Common myeloid progenitor, CD34-positive (primary cell): ENCODE measurements at places on chromosomes 1 and 21.

DNA sequence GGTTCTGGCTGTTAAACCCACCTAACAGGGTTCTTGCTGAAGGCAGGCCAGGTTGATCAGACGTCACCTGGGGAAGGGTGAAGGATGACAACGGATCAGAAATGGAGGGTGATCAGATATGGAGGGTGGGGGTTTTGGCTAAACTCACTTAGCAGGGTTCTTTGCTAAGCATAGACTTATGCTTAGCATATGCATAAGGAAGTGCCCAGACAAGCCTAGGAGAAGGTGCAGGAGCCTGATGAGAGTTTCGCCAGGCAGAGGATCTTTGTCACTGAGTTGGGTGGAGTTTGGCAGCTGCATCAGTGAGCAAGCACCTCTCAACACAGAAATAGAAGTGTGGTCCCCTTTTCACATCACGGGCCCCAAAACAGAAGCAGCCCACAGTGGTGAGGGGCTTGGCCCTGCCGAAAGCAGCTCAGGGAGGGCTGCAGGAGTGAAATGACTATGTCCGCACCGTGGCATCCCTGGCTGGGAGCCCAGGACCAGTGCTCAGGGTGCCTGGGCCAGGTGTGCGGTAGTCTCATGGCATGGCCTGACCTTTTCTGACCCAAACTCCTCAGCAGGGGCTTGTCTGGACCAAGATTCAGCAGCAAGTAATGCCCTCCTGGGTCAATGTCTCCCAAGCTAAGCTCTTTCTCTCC is 101.6 kb downstream of the AJAP1 start:
- no peak for DNase-seq

DNA sequence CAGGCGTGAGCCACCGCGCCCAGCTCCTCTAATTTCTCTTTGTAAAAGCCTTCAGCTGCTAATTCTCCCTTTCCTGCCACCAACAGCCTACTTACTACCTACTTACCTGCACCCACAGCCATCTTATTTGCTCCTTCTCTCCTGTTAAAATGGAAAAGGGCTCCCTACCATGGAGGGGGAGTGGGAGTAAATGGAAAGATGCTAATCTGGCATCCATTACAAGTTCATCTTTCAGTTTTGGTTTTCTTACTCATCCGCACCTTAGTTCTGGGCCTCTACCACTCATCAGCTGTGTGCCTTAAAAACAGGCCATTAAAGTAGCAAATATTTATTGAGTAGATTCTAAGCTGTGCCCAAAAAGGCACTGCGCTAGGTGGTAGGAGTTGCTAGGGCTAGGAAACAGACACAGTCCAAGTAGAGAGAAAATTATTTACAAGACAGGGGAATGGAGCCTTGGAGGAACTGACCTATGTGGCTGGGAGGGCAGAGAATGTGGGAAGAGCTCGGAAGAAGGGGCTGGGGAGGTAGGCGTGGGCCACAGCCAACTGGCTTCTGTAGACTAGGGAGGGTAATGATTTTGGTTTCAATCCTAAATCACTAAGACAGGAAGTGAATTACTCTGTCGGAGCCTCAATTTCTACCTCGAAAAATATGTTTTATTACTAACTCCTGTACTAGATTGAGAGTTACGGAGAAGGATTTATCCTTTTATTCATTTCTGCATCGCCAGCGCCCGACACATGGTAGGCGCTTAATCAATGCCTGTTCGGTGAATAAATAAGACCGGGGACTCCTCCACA is 685 bp upstream of the DDI2 start:
- no peak for DNase-seq

DNA sequence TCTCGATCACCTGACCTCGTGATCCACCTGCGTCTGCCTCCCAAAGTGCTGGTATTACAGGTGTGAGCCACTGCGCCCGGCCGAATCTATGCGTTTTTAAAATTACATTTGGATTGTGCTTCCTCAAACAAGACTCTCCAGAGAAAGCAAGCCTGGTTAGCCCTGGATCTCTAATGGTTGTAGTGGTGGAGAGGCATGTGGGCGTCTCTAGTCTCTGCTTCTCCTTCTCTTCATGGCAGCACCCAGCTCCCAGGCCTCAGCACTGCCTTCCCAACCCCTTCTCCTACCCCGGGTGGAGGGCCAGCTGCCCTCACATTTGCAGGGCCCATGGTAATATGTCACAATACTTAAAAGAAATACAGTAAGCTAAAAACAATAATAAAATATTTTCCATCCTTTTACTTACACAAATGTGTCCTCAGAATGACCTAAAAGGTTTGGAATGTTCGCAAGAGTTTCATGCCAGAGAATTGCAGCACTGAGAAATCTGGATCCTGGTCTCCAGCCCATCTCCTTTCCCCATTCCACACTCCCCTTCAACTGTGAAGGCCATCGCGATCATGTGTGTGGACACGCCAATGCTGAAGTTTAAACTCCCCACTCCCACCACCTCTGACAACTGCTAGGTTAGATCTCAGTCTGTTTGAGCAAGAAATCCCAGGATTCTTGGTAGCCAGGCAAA is 7.0 kb downstream of the OR14I1 start:
- DNase-seq: no peak

DNA sequence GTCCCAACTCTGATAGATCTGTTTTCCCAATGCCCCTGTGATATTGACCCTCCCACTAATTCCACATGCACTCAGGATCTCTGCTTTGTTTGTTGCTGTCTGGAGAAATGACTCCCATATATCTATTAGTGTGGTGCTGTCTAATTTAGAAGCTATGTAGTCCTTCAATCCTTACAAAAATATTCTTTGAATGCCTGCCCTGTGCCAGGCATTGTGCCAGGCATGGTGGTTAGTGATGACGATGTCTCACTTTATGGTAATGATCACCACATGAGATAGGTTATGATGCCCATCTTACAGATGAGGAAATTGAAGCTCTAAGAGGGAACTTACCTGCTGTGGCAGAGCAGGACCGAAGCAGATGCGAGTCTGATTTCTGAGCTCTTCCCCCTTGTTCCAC is 12.9 kb downstream of the MYOG start:
- DNase-seq: no peak

GRCh38 chr1:200400556-200400955 is 9.3 kb downstream of the ZNF281 start:
- no peak for DNase-seq

DNA sequence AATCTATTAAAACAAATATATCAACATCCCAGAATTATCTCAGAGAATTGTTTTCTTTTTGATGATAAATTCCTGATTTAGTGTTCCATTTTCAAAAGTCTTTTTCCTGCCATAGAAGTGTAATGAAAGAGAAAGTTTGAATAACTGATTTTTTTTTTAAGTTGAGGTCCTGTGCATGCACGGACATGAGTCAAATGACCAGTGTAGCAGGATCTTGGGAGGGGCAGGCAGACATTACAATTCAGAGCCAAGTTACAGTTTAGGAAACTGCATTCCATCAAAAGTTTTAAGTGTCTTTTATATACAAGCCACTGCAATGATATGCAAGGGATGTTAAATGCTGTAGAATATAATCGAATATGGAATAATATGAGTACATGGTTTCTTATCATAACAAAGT is 227.5 kb downstream of the HMCN1 start:
- DNase-seq: no peak

DNA sequence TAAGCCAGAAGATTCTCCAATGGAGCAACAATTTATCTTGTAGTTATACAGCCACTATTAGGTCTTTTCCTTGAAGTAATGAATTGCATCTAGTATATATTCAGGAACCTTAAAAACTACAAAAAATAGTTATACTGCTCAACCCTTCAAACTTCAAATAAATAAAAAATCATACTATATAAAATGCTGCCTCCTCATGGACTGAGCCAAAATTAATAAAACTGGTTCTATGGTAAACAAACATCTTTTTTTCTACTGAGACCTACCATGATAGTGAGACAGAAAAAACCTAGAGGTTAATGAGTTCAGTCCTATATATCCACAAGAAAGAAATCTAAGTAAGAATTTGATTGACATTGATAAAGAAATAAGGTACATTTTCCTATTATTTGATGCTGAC is 67.7 kb downstream of the GPATCH2 start:
- DNase-seq: no peak
